ENCODE measurements at places on chromosomes 6 and 20.

DNA sequence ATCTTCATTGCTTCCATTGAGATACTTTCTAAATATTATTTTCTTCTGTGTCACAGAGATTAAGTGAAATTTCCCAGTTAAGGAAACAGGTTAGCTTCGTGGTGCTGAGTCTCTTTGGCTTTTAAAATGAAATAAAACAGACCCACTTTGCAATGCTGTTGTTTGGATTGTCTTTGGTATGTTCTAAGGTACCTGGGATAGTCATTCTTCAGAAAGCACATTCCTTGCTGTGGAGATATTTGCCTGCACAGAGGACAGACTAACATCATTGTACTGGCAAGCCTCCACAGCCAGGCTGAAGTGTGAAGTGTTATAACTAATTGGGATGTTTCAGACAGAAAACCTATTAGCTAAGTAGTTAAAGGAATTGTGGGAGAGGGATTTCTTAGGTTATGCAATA, 148.8 kb upstream of the EPHA7 start:
- DNase-seq = no peak

- DNase-seq = no peak
Measured at GRCh38 chr20:51118216-51118615, 95.3 kb upstream of the KCNG1 start.

DNA sequence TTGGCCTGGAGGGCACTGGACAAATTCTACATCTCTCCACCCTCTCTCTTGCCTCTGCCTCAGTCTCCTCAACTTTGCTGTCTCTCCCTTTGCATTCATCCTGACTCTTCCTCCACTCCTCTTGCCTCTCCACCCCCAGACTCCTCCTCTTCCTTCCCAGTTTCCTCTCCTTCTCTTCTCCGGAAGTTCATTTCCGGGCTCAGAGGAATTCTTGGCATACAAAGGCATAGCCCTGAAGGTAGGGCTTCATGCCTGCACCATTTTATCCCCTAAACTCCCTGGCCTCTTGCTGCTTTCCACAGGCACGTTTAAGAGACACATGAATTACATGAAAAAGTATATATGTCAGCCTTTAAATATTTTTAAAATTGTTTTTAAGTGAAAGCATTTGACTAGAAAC, 10.6 kb downstream of the BFSP1 start:
- no peak for DNase-seq

- DNase-seq = no peak
Measured at GRCh38 chr6:109222848-109223247, 127.5 kb downstream of the CEP57L1 start.

GRCh38 chr6:161557333-161558107, 283.7 kb upstream of the AGPAT4 start:
- DNase-seq = no peak

DNA sequence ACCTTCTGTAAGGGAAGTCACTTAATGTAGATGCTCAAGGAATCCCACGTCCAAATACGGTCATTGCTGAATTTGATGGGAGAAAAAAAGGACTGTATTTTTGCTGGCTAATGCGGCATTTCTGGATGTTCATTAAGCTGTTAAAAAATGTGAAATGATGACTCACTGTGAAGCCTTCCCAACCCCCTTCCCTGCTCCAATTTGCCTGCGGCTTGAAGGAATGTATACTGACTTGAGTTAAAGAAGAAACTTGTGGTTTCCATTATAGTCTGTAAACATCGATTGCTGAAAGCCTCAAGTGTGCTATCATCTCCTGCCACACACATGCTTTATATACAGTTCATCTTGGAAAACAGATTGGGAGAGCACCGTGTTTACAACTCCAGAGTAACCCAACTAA, 249.1 kb upstream of the JAG1 start:
- no peak for DNase-seq

GRCh38 chr6:24126586-24127192, 674 bp downstream of the NRSN1 start:
- no peak for DNase-seq

- DNase-seq = no peak
Measured at GRCh38 chr20:45935416-45936046, 1.0 kb downstream of the PCIF1 start.

GRCh38 chr6:104601721-104602120, 258.0 kb downstream of the HACE1 start:
- no peak for DNase-seq

GRCh38 chr6:102895683-102896082, 1502.2 kb downstream of the GRIK2 start:
- no peak for DNase-seq

DNA sequence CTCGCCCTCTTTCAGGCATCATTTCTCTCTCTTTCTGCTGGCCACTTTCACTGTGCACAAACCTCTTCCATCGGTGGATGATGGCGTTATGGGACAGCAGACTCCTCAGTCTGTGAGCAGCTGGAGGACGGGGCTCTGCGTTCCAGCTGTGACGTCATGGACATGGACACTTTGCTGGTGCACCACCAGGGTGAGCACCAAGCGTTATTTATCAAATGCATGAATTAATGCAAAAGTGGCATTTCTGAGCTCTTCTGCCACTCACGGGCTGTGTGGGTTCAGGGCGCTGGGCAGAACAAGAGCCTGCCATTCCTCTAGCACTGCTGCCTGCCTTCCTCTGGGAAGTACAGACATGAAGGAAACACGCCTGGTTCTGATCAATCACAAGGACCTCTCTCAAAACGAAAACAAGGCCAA, 82.9 kb upstream of the MPC1 start:
- DNase-seq = no peak

GRCh38 chr6:17096652-17097051, 5.2 kb upstream of the STMND1 start:
- no peak for DNase-seq

DNA sequence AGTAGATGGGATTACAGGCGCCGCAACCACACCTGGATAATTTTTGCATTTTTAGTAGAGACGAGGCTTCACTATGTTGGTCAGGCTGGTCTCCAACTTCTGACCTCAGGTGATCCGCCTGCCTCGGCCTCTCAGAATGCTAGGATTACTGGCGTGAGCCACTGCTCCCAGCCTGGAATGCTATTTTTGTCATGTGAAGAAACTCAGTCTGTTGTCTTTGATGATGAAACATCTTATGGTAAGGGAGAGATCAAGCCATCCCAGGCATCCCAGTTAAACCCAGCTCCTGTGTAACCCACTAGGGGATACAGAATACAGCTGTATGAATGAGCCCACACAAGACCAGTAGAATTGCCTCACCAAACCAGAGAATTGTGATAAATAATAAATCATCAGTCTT, 83.6 kb upstream of the RBM24 start:
- DNase-seq = no peak

DNA sequence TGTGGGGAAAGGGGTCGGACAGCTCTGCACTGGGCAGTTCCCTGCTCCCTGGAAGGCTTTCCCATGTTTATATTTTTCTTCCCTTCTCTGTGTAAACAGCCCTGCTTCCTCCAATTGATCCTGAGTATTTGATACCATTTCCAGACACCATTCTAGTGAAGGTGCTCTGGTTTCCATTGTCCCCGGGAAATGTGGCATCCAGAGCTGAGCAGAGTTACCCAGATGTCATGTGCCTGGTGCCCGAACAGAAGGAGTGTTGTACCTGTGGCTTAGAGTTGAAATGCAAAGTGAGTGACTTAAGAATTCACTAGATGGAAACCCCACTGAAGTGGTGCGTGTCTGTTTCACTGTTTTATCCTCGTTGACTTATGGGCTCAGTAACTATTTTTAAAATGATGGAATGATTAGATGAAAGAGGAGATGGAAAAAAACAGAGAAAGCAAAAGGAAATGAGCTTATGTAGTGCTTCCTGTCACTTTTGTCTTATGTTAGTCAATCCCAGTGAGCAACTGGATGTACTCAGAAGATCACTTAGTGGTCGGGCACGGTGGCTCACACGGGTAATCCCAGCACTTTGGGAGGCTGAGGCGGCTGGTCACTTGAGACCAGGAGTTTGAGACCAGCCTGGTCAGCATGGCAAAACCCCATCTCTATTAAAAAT, 83.8 kb downstream of the SASH1 start:
- no peak for DNase-seq

GRCh38 chr6:54559136-54559535, 250.9 kb downstream of the TINAG start:
- DNase-seq = no peak

DNA sequence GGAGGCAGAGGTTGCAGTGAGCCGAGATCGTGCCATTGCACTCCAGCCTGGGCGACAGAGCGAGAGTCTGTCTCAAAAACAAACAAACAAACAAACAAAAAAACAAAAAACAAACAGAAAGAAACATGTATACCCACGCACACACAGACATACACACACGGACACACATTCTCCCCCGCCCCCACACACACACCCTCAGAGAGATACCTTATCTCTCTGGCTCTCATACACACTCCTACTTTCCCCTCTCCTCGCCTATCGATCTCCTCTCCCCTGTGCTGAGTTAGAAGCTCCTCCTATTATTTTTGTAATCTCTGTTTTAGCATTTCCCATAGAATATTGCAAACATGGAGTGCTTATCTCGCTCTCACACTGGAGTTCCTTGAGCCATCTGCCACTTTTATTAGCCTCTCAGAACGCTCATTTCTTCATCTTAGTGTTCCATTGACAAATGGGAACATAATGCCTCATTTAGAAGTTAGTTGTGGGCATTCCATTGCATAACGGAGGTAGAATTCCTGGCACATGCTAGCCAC, 144.2 kb upstream of the CITED2 start:
- DNase-seq = no peak

DNA sequence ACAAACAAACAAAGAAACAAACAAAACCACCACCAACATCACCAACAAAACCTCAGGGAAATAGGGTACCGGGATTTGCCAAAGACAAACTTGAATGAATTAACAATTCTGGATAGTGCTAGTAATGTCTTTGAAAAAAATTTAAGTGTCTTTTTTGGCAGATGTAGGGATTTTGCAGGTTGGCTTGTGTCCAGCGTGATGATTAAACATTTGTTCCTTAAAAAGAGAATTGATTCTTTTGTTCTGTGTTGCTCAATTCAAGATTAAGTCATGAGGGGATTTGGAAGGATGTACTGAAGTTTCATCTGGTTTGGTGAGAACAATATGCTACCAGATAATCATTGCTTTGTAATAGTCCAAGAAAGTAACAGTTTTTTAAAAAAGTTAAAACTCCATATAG, 125.1 kb upstream of the HS3ST5 start:
- DNase-seq = no peak

DNA sequence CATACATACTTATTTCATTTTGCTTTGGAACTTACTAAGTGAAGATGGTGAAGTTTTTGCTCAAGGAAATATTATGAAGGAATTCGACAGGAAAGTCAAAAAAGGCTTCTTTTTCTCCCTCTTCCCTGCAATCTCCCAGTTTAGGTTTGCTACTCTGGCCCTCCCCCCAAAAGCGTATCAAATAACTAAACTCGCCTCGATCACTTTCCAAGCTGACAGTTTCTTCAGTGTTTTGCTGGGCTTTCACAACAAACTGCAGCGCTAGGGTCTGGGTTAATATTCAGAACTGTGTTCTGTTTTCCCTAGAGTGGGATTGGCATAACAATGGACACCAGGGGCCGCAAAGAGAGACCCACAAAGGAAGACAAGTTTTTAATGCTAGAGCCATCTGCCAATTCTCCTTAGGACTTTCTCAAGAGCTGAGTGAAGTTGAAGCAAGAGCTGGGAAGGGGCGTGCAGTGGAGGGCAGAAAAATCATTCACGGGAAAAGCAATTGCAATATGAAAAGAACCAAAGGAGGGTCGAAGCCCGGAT, 57.8 kb downstream of the ATP9A start:
- no peak for DNase-seq

DNA sequence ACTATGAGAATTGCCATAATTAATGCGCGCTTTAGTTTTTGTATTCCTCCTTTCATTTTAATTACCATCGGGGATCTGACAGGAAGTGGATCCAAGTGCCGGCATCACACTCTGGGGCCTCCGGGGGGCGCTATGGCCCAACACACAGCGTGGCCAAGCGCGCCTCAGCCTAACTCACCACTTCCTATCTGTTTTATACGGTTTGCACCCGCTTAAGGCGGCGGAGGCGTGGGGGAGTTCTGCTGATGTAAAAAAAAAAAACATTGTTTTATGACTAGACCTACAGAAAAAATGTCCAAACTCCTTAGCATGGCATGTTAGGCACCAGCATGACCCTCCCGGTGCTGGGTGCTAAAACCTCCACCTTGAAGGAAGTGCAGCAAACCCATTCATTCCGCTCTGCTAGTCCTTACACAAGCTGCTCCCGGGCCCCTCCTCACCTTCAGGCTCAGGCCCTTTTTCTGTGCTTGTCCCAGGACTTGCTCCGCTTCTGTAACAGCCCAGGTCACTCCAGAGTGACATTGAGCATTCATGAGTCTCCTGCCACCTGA, 4.5 kb upstream of the EBF4 start:
- peak; percentile 56 for DNase-seq

DNA sequence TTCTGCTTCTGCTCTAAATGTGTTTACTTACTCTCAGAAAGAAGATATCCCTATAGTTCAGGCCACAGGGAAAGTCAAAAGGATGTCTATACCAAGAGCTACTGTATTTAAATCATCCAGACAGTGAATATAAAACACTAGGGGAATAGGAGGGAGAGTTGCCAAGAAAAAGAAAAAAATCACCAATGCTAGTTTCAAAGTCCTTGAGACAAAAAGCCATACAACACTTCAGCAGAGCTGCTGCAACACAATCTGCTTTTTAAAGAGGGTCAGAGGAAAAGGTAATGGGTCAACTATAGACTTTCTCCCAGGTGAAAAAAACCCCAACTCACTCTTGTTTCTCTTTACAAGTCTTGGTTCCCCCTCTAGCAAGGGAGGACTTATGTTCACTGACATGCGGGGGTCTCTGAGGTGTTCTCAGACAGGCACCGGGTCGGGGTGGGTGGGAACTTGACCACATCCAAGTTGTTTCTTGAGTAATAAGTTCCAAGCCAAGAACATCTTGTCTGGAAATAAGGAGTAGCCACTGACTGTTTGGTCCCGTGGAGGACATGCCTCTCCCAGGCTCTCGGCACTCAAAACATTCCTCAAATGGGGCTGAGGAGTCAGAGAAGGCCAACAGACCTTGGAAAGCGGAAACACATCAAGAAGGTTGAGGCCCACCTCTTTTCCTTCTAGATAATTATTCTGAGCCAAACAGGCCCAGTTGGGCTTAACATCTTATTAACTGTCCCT, 47.7 kb downstream of the GJA10 start:
- no peak for DNase-seq

DNA sequence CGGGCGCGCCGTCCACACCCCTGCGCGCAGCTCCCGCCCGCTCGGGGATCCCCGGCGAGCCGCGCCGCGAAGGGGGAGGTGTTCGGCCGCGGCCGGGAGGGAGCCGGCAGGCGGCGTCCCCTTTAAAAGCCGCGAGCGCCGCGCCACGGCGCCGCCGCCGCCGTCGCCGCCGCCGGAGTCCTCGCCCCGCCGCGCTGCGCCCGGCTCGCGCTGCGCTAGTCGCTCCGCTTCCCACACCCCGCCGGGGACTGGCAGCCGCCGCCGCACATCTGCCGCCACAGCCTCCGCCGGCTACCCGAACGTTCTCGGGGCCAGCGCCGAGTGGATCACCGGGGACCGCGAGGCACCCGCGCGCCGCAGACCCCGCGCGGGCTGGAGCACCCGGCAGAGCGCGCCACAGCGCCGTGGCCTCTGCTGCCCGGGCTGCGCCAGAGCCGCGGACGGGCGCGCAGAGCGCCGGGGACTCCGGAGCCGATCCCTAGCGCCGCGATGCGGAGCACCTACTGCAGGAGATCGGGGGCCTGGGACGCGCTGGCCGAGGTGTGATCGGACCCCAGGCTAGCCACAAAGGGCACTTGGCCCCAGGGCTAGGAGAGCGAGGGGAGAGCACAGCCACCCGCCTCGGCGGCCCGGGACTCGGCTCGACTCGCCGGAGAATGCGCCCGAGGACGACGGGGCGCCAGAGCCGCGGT, at the start of gene BMP2:
Gene BMP2 (plus strand): TSS at position 151 of the 692 bp plus-strand sequence. CDS start 2,441 bp downstream, outside the sequence.
- DNase-seq = no peak

- DNase-seq = no peak
Measured at GRCh38 chr6:3609388-3609787, 142.1 kb downstream of the PXDC1 start.
